ENCODE measurements at places on chromosomes 5 and 9.

DNA sequence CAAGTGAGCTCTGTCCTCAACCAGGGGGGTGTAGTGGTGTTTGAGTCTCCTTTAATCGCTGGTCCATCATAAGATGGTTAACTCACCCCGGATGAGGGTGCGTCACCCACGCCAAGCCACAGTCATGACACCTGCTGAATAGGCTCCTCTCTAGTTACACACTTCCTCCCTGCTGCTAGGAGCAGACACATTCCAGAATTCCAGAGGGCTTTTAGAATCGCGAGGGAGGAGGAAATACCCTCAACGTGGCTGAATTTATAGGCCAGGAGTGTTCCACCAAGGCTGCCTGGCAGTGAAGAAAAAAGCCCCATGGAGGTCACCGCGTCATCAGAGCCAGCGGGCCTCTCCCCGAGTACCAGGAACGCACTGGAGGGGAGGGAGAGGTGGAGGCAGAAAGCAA lies 5.1 kb downstream of the GLRX start:
- no peak for DNase-seq

- DNase-seq = no peak
These were observed 48.9 kb downstream of the SLC27A6 start for GRCh38 chr5:129014185-129014584.

GRCh38 chr5:139848508-139849100 lies 53.0 kb downstream of the PSD2 start:
- DNase-seq = peak; percentile 31

DNA sequence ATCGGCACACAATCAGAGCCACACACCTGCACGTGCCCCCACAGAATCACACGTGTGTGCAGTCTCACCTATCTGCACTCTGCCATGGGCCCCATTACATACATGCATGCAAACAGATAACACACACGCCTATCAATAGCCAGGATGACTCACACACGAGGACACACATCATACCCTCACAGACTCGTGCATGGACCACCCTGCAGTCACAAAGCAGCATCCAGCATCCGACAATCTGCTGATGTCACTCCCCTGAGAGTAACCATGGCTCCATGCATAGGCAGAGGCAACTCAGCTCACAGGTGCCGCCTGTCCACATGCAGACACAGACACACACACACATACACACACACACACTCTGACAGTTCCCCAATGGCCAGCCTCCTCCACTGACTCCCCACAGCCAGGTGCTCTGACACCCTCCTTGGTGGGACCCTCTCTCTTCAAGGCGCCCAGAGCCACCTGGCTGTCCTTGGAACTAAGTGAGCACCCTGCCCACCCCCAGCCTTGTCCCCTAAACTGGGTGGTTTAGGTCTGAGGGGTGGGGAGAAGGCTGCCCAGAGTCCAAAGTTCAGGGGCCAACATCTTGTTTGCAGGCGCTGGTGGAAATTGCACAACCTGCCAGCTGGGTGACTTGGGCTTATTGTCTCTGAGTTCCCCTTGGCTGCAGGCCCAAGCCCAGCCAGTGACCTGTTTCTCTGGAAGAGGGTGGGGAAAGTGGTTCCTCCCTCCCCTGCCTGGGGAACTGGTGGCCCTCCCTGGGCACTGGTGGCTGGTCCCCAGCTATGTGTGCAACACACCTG lies 34.6 kb upstream of the NEK6 start:
- no peak for DNase-seq

GRCh38 chr9:86721226-86721781 lies 226.0 kb downstream of the GAS1 start:
- DNase-seq = no peak
